ENCODE measurements at places on chromosomes 5 and 9.

GRCh38 chr5:62974623-62975022 lies 396.0 kb downstream of the LRRC70 start:
- DNase-seq, result no peak

DNA sequence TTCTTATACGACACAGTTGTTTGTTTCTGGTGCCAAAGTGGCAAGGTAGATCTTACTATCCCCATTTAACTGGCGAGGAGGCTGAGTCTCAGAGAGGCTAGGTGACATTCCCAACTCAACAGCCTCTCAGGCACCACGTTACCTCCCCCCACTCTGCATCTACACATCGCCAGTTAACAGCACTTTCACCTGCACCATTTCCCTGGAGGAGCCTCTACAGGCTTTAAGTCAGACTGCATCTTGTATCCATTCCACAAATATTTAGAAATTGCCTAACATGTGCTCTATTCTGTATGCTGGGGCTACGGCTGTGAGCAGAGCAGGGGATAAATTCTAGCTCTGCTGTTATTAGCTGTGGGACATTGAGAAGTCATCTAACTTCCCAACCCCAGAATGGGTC lies 168.6 kb downstream of the INSYN2B start:
- no peak for DNase-seq

- DNase-seq, result no peak
Observed at GRCh38 chr5:39891376-39891775, 466.6 kb upstream of the DAB2 start.

- DNase-seq, result no peak
Observed at GRCh38 chr5:140488914-140489313, 58.5 kb upstream of the EIF4EBP3 start.

DNA sequence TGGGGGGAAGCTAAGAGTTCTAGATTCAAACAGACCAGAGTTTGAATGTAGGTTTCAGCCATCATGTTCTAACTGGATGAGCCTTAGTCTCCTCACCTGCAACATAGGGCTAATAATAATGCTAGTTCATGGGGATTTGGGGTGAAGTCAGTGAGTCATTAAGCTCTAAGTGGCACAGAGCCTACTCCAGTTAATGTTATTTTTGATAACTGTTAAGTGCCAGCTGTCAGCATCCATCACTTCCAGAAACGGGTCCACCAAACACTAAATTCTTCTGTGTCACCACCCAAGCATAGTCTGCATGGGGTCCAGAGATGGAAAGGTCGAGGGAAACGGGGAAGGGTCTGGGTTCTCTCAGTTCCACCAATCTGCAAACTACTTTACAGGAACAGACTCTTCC lies 1.8 kb upstream of the TSC1 start:
- no peak for DNase-seq

DNA sequence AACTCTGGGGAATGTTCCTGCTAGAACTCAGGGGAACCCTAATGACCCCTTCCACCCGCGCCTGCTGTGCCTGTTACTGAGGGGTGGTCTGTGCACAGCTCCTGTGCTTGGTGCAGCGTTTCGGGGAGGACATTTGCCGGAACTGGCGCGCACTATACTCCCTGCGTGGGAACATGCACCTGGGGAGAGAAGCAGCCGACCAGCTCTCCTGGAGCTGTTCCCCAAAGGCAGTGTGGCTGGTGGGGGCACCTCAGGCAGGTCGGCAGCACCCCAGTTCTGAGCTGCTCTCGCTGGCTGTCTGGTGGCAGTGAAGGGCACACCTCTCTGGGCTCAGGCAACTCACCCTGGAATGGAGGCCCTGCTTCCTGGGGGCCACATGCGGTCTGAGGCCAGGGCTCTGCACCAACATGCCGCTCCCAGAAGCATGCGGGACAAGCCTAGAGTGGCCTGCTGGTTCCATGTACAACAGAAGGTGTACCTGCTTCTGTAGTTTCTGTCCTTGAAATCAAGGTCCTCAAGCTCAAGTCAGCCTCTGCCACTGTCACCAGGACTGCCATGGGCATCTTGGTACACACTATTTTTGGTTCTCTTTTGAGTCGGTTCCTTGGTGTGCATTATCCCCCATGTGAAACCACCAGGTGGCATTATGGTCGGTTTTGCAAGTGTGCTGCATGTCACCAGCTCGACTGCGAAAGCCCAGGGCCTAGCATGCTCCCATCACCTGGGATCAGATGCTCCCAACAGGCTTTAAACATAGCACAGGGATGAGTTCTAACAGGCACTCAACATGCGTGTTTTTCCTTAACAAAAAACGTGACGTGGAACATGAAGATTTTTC lies 7.8 kb upstream of the MRNIP start:
- DNase-seq, result no peak

- DNase-seq, result no peak
Observed at GRCh38 chr9:135086597-135087488, 625 bp upstream of the OLFM1 start.

DNA sequence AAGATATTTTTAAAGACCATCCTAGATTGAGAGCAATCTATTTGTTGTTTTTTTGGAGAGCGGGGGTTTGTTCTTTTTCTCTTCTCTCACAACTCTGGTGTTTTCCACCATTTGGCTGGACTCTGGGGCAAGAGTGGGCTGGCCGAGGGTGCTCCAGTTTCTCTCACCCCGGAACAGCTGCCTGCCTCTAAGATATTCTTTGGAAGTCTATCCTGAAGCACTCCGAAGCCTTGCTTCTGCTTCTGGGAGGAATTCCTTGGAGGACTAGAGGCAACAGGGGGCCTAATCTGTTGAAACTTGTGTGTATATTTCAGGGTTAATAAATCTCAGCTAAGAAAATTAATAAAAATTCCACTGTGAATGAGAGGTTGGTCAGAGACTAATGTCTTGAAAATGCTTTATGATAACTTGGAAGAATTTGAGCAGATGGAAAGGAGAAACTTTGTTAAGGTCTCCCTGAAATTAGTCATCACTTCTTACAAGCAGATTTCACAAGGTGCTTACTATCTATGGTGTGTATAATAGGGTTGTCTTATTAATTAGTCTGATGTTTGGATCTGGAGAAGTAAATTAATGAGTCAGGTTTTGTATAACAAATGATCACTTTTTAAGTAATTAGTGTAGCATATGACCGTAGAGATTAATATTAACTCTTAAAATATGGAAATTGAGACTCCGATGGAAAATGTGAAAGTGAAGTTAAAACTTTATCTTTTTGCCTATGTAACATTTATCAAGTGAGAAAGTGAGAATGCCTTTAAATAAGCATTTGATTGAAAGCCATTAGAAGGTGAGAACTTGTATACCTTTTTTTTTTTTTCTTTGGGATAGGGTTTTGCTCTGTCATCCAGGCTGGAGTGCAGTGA lies 4.0 kb downstream of the MAN2A1 start:
- DNase-seq, result no peak

DNA sequence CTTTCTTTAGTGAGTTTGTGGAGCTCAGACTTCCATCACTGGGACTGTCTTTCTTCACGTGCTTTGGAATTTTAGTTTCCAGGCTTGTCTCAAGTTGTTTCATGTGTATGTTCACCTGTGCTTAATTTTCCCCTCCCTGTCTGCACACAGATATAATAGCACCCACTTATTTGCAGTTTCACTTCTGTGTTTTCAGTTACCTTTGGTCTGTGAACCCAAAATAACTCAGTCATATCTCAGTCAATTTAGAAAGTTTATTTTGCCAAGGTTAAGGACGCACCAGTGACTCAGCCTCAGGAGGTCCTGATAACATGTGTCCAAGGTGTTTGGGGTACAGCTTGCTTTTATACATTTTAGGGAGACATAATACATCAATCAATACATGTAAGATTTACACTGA lies 330.4 kb downstream of the ICE1 start:
- DNase-seq, result no peak

DNA sequence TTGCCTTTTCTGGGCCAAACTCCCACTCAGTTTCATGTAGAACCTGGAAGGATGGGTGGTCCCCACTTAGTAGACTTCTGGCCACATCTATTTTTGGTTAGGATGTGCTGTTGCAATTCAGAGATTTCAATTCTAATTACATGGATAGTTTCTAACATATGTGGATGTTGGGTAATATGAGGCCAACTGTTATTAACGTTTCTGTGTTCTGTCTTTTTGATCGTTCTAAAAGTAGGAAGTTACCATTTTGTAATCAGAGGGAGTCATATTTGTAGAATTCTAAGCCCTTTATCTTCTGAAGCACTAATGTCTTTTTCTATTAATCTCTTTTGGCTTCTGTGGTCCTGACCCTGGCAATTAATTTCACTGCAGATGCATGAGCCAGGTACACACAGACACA lies 141.6 kb upstream of the SPEF2 start:
- no peak for DNase-seq

- DNase-seq, result no peak
Observed at GRCh38 chr5:218457-219291, 554 bp downstream of the SDHA start.

GRCh38 chr5:109485030-109485429 lies 75.3 kb upstream of the PJA2 start:
- no peak for DNase-seq

- DNase-seq, result no peak
Observed at GRCh38 chr9:1047591-1048230, 2.4 kb upstream of the DMRT2 start.

DNA sequence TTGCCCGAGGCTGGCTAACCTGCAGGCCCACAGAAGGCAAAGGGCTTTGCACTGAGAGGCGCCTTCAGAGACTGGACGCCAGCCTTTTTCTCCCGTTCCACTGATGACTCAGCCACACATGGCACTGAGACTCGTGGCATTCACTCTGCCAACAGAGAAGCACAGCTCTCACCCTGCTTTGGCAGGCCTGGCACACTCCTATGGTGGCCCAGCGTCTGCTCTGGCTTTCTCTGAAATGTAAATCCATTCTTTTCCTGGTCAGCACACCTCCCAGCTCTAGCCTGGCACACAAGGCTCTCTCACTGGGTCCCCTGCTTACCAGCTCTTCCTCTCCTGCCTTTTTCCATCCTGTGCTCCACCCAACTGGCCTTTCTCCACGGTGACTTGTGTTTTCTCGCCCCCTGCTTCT lies 5.9 kb upstream of the MELK start:
- DNase-seq, result no peak

GRCh38 chr9:91711755-91712601 lies 238.1 kb downstream of the ROR2 start:
- DNase-seq, result peak; percentile 68

GRCh38 chr9:132418726-132419363 lies 8.8 kb downstream of the CFAP77 start:
- DNase-seq, result no peak

GRCh38 chr5:178471711-178472110 lies 118.5 kb downstream of the COL23A1 start:
- no peak for DNase-seq

- no peak for DNase-seq
Observed at GRCh38 chr5:122201365-122201764, 72.0 kb downstream of the ZNF474 start.

DNA sequence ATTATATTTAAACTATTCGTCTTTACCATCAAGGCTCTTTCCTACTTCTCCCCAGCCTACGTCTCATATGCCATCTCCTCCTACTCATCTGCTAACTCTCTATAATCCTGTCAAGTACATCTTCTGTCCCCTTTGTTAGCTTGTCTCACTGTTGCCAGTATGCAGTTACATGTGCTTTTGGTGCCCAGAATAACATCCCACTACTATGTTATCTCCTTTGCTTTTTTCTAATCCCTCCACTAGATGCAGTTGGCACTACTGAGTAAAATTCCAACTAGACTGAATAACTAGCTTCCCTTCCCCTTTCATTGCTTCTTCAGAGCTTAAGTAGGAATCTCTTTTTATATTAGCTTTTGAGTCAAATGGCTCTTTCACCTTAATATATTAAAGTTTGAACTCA lies 3.0 kb upstream of the ARRDC3 start:
- no peak for DNase-seq

DNA sequence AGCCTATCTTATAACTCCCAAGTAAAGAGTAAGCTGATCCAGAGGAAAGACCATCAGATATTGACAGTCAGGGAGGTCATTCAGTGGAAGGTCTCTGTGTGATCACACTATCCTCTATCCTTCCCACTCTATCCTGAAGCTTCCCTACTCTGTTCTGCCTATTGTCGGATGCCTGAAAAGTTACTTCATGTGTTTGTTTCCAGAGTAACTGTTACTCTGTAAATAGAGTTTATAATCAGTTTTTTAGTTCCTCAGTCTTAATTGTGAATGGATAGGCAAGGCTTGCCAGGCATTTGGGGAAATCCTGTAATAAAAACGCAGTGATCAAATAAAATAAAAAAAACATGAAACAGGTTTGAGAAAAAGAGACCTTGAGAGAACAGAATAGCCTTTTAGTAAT lies 79.8 kb downstream of the XRCC4 start:
- no peak for DNase-seq

GRCh38 chr5:893711-894110 lies 1.0 kb downstream of the TRIP13 start:
- DNase-seq, result no peak

GRCh38 chr5:54150841-54151240 lies 159.5 kb downstream of the ARL15 start:
- DNase-seq, result no peak

DNA sequence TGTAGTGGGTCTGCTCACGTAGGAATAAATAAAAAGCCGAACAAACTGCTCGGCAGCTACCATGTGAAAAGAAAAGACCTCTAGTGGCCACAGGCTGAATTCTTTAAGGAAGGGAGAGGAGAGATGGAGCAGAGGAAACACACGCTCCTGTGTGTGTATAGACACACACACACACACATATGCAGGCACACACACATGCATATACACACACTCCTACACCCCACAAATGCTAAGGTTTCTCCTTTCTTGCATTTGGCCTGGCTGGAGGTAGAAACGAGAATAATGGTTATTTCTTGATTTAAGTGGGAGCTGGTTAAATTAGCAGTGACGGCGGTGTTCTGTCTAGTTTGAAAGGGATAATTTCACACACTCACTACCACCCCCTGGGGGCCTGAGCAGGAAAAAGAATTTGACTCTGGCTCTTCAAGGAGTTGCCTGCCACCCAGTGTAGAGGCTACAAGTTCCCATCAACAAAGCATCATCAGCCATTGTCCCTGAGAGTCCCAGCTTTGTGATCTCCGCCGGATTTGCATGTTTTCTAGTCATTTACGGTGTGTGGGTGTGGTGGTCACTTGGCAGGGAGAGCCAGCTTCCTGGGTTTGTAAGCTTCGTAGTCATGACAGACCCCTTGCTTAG lies at the start of gene INSYN2B:
TSS of gene INSYN2B (minus strand) at position 78 of the 636 bp plus-strand sequence. CDS start 96,597 bp downstream, outside the sequence.
- DNase-seq, result no peak

GRCh38 chr9:3835393-3835792 lies 309.6 kb upstream of the RFX3 start:
- no peak for DNase-seq

- no peak for DNase-seq
Observed at GRCh38 chr5:74272831-74273451, 367.6 kb downstream of the ENC1 start.

Data from CD8-positive, alpha-beta memory T cell (primary cell).